EL (cell line): ENCODE measurements at places on chromosomes 7 and 10.
A peak's percentile ranks its signal among the peaks of the same experiment; 100 is the strongest.

DNA sequence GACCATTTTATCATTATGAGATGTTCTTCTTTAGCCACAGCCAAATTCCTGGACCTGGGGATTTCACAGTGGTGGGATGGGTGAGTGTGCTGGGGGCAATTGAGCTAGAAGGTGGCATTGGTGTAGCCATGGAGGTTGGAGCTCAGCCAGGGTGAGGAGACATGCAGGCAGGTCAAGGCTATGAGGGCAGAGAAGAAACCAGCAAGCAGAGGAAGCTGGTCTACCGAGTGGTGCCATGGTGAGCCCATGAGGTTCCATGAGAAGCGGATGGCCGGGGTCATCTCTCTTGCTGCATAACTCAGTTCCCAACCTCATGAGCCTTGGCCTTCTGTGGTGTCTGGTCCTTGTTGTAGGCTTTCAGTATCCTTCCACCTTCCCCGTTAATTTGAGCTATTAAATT lies 91.4 kb downstream of the CARD11 start:
- no peak for DNase-seq

- DNase-seq = no peak
Observed at GRCh38 chr10:3701491-3701890, 83.5 kb downstream of the KLF6 start.

DNA sequence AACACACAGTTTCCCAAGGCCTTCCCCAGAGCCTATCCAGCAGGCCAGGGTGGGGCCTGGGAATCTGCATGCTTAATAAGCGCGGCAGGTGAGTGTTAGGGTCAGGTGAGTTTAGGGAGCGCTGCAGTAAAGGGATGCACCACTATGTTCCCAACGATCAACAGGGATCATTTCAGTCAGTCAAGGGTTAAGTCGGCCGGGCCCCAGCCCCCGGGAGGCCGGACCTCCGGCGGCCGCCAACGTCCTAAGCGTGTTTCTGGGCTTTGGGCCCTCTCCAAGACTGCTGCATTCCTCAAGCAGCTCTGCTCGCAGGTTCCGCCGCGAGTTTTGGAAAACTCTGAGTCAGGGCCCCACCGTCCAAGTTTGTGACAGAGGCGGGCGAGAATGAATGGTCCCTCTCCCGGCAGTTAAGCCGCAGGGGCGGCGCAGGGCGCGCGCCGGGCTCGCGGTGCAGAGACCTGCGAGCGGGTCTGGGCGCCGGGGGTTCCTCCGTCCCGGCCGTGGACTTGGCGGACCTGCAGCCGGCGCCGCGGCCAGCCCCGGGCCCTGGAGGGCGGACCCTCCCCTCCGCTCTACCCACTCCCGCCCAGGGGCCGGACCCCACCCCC lies 81.6 kb downstream of the ARHGAP22 start:
- peak; percentile 94 for DNase-seq

DNA sequence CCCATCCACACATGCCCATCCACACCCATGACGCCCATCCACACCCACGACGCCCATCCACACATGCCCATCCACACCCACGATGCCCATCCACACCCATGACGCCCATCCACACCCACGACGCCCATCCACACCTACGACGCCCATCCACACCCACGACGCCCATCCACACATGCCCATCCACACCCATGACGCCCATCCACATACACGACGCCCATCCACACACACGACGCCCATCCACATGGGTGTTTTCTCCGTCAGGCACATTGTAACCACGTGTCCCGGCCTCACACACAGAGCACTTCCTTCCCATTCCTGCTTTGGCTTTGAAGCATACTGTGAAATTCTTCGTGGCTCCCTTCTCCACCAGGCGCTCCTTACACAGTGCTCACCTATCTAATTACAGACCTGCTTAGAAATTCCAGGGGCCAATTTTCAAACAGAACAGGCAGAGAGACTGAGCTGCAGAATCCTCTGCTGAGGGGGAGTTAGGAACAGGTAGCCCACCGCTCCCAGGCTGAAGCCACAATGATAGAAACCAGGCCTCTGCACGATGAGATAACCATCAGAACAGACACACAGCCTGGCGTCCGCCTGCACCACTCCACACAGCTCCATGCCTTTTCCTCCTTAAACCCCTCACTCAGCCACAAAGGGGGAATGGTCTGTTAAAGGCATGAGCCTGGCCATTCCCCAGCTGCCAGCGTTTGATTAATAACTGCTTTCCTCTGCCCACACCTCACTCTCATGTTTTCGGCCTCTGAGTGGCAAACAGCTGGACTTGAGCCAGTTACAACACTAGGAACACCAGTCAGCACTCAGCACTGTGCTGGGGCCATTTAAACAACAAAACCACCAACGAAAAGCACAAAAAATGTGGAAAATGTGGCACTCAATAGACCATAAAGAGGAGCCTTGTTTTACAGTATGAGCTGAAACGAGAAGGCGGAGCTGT lies 501.6 kb downstream of the PTPRN2 start:
- no peak for DNase-seq

DNA sequence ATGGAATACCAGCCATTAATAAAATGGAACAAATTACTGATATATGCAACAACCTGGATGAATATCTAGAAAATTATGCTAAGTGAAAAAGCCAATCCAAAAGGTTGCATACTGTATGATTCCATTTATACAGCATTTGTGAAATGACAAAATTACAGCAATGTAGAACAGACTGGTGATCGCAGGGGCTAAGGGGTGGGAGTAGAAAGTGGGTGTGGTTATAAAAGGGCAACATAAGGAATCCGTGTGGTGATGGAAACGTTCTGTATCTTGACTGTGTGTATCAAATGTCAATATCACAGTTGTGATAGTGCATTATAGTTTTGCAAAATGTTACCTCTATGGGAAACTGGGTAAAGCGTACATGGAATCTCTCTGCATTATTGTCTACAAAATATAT lies 15.0 kb downstream of the CEP41 start:
- no peak for DNase-seq

DNA sequence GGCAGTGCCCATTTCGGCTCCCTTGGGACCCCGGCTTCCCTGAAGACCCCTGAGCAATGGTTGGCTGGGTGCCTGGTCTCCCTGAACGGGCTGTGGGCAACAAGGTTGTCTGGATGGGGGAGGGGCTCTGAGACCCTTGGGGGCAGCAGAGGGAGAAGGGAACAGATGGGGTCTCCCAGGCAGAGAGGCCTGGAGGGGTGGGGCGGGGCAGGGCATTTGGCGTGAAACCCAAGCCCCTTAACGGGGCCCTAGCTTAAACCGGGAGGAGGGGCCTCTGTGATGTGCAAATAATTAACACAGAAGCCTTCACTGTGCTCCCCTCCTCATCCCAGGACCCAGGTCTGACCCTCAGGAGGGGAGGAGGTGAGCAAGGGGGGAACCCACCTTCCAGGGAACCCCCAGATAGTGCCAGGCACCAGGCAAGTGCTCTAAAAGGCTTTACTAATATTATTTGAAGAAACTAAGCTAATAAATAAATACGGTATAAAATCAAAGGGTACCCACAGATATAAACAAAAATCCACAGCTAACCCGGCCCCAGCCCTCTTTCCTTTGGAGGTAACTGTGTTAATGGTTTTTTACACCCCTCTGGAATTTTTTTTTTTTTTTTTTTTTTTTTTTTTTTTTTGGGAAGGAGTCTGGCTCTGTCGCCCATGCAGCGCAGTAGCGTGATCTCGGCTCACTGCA lies 170.8 kb downstream of the RNF216 start:
- no peak for DNase-seq

DNA sequence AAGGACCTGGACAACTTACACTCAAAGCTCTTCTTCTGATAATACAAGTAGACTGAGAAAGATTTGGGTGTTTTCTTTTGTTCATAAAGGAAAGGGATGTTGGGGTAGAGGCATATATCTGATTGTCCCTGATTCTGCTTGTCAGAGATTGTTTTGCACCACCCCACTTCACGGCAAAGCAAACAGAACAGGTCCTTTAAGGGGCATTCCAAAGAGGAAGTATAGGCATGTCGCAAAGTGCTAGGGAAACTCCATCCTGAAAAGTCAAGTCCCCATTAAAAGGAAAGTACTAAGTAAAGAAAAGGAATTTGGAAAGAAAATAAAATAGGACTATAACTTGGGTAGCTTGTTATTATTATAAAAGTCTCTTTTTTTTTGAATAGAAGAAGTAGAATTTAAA lies 233.0 kb downstream of the DNAJB9 start:
- DNase-seq = no peak

- no peak for DNase-seq
Observed at GRCh38 chr7:151423936-151424335, 14.1 kb upstream of the WDR86 start.

- DNase-seq = no peak
Observed at GRCh38 chr10:122347170-122347841, 27.2 kb upstream of the PLEKHA1 start.

- no peak for DNase-seq
Observed at GRCh38 chr10:86472061-86472460, 49.5 kb downstream of the WAPL start.

DNA sequence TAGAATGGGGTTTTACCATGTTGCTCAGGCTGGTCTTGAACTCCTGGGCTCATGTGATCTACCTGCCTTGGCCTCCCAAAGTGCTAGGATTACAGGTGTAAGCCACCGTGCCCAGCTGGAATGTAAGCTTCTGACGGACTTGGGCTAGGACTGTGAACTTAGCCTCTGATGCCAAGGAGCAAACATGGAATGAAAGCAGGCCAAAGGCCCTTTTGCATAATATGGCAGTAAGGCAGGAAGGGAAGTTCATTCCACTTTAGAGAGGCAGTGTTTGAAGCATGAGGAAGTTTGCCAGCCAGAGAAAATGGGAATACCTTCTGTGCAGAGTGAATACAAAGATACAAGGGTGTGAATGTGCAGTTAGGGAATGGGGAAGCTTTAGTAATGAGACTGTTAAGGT lies 20.3 kb downstream of the VCL start:
- no peak for DNase-seq

DNA sequence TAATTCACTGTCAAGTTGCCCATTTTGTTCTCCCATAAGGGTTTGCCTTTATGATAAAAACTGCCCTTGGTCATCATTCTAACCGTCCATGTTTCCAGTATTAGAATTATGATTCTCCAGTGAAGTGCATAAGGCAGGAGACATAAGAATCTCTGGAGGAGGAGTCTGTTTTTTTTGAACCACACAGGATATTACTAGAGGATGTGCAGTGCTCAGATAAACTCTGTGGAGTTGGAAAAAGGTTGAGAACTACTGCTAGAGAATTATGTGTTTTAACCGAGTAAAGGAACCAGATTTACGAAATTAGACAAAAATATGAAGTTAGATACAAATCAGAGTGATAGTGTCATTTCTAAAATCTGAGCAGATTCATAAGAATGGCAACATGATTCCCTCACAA lies 40.5 kb downstream of the MDFIC start:
- DNase-seq = no peak

DNA sequence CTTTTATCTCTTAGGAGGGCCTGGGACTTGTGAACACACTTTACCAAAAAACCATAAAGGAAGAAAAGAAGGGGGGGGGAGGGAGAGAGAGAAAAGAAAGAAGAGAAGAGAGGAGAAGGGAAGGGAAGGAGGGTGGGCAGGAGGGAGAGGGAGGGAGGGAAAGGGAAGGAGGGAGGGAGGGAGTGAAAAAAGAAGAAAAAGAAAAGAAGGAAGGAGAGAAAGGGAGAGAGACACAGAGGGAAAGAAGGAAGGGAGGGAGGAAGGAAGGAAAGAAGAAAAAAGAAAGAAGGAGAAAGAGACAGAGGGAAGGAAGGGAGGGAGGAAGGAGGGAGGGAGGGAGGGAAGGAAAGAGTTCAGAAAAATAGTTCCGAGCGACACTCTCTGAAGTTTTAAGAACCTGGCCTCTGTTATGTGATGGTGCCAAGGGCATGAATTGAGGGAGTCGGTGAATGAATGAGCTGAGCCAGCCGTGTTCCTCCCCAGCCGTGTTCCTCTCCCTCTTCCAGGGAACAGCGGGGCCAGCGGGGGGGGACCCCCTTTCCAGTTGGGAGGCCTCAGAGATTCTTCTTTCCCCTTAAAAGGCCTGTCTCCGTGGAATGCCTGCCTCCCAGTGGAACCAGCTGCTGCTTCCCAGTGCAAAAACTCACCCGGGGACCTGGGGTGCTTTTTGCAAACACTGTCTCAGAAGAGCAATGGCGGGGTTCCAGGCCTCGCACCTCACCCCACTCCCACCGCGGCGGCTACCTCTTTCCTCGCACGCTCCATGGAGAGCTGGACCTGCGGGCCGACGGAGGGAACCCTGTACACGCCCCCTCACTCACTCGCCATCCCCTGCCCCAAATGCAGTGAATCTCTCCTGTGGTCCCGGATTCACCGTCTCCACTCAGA lies 84.1 kb downstream of the FOXL3 start:
- no peak for DNase-seq

- DNase-seq = peak; percentile 79
Observed at GRCh38 chr10:34721208-34721840, 93.8 kb downstream of the PARD3 start.

GRCh38 chr7:112481121-112481736 lies 438 bp downstream of the LSMEM1 start:
- peak; percentile 1 for DNase-seq

GRCh38 chr7:46448478-46448877 lies 527.4 kb upstream of the IGFBP3 start:
- no peak for DNase-seq

GRCh38 chr7:151756076-151756731 lies 120.7 kb downstream of the PRKAG2 start:
- DNase-seq = peak; percentile 86

DNA sequence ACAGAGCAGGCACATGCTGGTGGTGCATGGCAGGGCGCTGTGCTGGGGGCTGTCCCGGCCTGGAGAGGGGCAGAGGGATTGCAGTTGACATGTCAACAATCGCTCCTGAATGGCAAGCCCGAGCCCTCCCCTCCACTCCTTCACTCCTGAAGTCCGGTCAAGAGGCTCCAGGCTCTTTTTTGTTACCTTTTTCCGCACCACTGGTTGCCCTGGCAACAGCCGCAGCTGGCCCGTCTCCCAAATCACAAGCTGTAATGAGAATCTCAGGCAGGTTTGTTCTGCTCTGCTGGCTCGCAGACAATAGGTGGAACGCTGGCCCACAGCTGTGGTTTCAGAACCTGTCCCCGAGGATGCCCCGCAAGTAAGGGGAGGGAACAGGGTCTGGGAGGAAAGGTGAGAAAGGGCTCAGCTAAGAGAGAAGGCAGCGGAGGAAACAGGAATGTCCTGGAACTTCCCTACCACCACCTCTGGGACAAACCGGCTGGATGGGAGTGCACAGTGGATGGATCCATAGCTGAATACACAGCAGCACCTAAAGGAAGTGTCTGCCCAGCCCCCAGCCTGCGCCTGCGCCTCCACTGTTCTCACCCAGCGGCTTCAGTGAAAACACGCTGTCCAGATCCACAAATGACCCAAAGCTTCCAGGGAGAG lies 58.9 kb downstream of the CALML3 start:
- no peak for DNase-seq

DNA sequence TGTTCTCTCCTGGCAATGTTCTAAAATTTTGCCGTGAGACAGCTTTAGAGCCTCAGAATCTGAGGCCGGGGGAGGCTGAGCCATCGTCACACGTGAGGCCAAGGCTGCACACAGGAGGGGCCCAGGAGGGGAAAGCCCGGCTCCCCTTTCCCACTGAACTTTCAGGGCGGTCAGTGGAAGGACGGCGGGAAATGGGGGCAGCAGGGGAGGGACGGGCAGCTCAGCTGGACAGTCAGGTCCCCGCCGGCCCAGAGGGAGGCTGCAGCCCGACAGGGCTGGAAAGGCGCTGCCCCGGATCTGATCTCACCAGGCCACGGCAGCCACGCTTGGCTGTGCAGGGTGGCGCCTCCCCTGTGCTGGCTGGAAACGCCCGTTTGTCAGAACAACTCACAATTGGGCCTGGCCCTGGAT lies 43.3 kb upstream of the ADGRA1 start:
- no peak for DNase-seq
